ENCODE measurements at places on chromosomes 13 and 19. TPM values are rescaled to one million over a fixed set of nuclear protein-coding genes. Genes with fewer than 3 reads are reported as not detected.

TUBA3C gene
- not detected for total RNA-seq

PSG1 gene
- not detected for total RNA-seq

EFNA2 gene
- total RNA-seq: 43.6 TPM

GRCh38 chr13:33105387-33106005 is 89.3 kb downstream of the KL start:
- DNase-seq: no peak

- DNase-seq: no peak
These were observed 19.7 kb downstream of the RFX1 start for GRCh38 chr19:13986348-13986904.

All from HT-29 (cell line).